ENCODE measurements at places on chromosomes 11 and 22.

DNA sequence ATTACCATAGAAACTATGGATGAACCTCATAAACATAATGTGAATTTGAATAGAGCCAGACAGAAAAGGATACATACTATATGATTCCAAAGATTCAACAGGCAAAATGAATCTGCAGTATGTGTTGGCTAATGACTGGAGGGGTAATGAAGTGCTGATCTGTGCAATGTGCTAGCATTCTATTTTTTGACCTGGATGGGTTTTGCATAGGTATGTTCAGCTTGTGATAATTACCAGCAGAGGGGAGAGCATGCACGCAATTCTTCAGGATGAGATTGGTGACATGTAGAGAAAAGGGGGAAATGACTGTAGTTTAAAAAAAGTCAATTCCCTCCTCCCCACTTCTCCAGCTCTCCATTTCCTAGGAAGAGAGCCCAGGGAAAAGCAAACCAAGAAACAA, 618 bp upstream of the CCDC81 start:
- DNase-seq = no peak

- DNase-seq = no peak
These were observed 40.7 kb downstream of the ZNRF3 start for GRCh38 chr22:28923826-28924732.

DNA sequence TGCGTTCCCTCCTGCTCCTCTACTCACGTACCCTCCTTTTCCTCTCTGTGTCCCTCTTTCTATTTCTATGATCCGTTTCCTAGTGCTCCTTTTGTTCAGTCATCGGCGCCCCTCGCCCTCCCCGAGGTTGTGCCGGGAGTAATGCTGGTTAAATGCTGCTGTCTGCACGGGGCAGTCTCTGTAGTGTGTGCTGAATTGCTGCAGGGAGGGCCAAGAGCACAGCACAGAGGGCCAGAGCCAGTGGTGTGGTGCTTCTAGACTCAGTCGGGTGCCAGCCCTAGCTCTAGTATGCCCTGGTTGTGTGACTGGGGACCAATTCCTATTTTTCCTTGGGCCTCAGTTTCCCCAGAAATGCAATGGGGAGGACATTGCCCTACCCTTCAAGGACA, 98.3 kb downstream of the PKNOX2 start:
- no peak for DNase-seq

DNA sequence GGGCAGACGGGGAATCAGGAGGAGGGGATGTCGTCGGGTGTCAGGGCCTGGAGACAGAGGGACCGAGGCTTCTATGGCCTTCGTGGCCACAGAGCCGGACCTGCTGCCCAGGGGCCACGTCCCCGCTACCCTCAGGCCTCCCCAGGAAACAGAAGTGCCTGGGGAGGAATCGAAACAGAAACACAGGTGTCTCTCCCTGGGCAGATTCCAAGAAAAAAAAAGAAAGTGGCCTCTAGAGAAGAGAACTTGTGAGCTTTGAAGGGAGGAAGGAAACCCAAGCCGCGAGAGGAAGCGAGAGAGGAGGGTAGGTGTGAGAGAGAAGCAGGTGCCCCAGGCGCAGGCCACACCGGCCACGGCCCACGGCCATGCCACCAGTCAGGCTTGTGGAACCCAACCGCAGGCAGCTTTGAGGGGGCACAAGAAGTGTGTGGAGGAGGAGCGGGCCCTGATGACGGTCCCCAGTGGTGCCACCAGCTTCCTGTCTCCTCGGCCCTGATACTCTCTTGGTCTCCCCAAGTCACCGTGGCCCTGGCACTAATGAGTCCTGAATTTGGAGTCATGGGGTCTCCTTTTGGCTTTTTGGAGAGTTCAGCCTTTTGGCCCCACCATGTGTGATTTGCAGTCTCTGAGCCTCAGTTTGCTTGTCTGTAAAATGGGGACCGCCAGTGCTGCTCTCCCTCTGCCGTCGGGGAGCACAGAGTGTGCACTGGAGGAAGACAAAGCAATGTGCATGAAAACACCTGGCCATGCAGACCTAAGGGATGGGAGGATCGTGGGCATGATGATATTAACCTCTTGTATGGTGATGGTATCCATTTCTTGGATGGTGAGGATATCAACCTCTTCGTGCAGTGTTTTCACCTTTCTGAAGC, 25.2 kb downstream of the LIF start:
- no peak for DNase-seq

- no peak for DNase-seq
These were observed 47.0 kb downstream of the GAB2 start for GRCh38 chr11:78370406-78371172.

DNA sequence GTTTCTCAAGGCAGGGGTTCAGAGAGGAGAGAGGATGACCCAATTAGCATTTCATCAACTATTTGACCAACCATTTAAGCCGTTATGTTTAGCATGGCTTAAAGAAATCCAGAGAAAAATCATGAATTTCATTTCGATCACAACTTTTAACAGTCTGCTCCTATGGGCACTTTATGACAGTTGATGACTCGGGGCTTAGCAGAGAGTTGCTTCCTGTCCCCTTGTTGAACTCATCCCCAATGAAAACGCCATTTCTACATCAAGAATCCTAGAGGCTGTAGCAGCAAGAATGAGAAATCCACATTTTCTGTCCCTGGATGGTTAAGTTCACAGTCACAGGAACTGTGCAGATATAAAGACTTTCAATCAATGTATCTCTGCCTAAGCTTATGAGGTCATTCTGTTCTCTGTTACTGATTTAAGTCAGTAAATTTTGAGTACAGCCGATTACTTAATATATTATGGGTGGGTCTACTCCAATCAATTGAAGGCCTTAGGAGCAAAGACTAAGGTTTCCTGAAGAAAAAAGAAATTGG, 81.1 kb downstream of the BDNF start:
- no peak for DNase-seq

DNA sequence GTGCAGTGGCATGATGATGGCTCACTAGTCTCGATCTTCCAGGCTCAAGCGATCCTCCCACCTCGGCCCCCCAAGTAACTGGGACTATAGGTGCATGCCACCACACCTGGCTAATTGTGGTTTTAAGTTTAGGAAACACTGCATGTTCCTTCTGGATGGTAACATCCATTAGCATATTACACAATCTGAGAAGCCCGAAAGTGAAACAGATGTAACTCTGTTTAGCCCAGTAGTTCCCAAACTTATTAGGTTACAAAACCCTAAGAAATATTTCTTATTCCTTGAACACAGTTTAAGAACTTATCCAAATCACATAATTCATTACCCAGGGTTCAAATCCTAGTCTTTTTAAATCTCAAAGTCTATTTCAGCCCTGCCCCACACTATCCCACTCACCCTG, 28.3 kb downstream of the POLDIP3 start:
- DNase-seq = no peak

- DNase-seq = peak; percentile 64
These were observed 20.2 kb downstream of the MYO18B start for GRCh38 chr22:25762147-25762546.

DNA sequence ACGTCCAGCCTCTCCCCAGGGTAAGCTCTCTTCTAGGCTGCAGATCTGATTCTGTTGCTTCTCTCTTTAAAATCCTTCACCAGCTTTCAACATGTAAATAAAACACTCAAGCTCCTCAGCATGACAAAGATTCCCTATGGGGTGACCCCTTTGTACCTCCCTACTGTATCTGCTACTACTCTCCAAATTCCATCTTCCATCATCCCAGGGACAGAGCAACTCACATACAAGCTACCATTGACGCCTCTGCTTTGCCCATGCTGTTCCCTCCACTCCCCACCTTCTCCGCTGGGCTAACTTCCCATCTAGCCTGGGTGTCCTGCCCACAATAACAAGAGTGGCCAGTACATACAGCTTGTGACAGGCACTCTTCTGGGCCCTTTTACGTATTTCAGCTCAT, 207.5 kb upstream of the ZBED5 start:
- DNase-seq = no peak

GRCh38 chr22:46056546-46057245, 79.7 kb upstream of the WNT7B start:
- no peak for DNase-seq

GRCh38 chr11:119307219-119307618, 9.7 kb downstream of the MCAM start:
- DNase-seq = no peak

DNA sequence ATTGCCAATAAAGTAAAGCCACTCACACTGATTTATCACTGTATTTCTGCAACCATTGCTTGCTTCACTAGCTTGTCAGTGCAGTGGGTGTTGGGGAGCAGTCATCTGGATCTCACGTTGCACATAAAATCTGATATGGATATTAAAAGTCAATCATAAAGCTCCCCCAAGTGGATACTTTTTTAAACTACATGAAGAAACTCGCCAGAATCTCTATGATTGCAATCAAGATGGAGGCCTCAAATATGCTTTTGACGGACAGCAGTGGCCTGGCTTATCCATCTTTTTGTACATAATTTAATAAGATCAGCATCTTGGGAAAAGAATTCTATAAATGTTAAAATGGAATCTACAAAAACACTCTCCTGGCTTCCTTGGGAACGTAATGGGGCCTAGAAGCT, 137.7 kb downstream of the WT1 start:
- no peak for DNase-seq

DNA sequence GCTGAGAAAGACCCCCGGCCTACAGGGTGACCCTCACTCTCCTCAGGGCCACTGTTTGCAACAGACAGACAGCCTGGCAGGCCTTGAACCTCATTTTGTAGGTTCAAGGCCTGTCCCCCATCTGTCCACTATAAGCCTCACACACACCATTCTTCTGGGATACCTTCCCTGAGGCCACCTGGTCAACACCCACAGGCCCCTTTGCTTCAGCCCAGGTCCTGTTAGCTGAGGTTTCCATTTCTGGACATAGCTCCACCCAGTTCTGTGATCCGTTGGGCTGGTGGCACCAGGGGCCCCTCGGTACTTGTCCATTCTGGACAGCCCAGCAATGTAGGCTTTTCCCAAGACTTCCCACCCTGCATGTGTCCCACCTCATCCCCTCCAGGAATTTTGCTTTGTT, 3.1 kb downstream of the MIF start:
- no peak for DNase-seq

DNA sequence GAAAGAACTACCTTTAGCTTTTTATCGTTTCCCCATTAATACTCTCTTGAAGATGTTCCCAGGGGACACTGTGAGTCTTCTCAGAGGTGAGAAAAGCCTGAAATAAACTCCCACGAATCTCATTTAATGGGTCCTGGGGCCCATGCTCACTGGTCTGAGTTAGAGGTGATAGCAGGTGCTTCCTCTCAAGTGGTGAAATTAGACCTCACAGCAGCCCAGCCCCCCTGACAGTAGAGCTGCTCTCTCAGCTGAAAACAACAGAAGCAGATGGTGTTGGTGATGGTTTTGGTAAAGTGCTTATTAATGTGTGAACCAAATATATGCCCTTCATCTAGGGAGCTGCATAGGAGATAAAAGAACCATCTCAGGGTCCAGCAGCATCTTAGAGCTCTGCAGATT, 76.8 kb upstream of the VPREB1 start:
- no peak for DNase-seq

GRCh38 chr22:28608546-28608945, 71.1 kb downstream of the TTC28 start:
- no peak for DNase-seq

DNA sequence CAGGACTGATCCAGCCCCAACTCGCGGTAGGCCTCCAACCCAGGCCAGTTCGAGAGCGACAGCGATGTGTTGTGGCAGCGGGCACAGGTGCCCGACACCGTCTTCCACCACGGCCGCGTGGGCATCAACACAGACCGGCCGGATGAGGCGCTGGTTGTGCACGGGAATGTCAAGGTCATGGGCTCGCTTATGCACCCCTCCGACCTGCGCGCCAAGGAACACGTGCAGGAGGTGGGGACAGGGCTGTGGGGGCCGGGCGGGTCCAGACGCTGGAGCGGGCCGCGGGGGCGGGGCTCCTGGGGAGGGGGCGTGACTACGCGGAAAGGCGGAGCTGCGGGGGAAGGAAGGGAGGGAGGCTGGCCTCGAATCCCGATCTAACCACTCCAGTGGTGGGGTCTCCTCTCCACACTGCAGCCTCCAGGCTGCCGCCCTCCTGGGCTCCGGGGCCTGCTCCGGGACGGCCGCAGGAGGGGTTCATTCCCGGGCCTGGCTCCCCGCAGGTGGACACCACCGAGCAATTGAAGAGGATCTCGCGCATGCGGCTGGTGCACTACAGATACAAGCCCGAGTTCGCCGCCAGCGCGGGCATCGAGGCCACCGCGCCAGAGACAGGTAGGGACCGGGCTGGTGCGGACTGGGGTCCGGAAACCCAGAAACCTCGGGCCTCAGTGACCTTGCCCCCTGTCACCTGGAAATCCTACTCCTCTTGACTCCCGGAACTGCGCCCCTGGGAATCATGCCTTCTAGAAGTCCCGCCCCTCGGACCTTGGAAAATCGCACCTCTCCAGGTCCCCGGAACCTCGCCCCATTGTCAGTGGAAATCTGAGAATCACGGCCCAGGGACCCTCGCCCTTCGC, 14.9 kb downstream of the TMEM258 start:
- DNase-seq = no peak

DNA sequence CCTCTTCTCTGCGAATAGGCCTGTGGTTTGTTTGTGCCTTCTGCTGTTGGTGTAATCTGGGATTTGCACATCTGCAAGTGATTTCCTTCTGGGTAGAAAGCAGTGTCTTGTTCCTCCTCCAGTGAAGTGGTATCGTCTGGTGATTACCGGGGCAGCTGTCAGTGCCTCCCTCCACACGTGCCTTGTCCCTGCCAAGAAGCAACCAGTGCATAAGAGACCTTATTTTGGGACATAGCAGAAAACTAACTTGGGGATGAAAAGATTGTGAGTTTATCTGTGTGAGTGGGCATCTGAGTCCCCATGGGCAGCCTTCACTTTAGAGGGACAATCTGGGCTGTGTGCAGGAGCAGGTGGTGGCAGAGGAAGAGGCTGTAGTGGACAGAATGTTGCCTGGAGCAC, 71.5 kb upstream of the SORL1-AS1 start:
- DNase-seq = no peak

- no peak for DNase-seq
These were observed 590.5 kb downstream of the ETS1 start for GRCh38 chr11:127996825-127997224.

DNA sequence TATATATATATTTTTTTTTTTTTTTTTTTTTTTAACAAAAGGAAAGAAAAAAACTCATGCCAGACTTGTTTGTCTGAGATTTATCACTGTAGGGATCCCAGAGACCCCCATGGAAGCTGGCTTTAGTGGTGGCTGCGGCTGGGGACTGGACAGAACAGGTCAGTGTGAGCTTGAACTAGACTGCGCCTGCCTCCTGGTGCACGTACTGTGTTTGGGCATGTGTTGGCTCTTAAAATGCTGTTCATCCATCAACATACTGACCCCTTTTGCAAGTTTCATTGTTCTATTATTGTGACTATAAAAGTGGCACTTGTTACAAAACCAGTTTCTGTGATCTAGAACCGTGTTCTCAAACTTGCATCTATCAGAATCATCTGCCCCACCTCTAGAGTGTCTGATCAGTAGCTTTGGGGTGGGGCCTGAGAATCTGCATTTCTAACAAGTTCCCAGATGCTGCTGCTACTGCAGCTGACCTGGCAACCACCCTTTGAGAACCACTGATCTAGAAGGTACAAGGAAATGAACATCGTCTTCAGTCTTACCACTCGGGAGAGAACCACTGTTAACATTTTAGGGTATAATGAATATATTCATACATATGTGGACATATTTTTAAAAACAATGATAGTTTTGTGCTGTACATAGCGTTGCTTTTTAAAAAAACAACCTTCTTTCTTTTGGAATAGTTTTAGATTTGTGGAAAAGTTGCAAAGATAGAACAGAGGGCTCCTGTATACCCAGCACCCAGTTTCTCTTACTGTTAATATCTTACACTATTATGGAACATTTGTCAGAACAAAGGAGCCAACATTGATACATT, 54.0 kb downstream of the ZNRF3 start:
- no peak for DNase-seq

- peak; percentile 83 for DNase-seq
These were observed 4.8 kb downstream of the SDF2L1 start for GRCh38 chr22:21646608-21647590.

- DNase-seq = no peak
These were observed 9.4 kb downstream of the CRYBB2 start for GRCh38 chr22:25228822-25229221.

Data from HuH-7 (cell line).